ENCODE measurements at places on chromosomes 2 and 18.

DNA sequence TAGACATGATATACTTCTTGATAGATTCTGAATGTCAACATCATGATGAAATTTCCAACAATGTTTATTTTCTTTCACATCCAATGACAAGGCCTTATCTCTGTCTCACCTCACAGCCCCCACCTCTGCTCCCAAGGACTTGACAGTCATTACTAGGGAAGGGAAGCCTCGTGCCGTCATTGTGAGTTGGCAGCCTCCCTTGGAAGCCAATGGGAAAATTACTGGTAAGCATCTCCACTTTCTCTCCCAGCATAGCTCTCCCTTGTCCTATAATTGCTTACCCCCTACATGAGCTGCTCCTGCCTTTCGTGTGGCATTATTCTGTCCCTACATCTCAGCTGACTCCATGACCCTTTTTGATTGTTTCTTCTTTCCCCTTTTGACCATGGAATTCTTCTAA is 821.8 kb downstream of the MBD2 start:
- no peaks in the 10 kb centered on the region for H3K4me1 ChIP-seq
- no peaks in the 10 kb centered on the region for H3K27me3 ChIP-seq
- no peaks in the 10 kb centered on the region for H3K36me3 ChIP-seq
- no peak overlapping the region for H3K27ac ChIP-seq
- no peak overlapping the region for H3K4me3 ChIP-seq

DNA sequence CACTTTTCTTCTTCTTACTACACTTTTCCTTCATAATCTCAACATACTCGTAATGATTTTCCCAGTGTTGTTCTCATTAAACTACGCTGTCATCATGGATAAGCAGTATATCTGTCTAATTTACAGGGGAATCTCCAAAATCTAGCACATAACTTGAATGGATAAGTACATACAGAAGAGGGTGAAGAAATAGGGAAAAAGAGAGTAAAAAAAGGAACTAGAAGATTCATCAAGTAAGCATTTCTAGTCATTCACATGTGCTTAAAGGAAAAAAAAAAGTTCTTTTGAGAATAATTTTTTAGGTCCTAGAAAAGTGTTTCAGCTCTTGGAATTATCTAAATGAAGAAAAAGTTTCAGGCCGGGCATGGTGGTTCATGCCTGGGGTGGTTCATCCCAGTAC is 51.6 kb downstream of the SRBD1 start:
- no peaks in the 10 kb centered on the region for H3K36me3 ChIP-seq
- no peaks in the 10 kb centered on the region for H3K27me3 ChIP-seq
- no peaks in the 10 kb centered on the region for H3K4me1 ChIP-seq
- no peak overlapping the region for H3K27ac ChIP-seq
- H3K4me3 ChIP-seq = no peak overlapping the region

GRCh38 chr2:230498506-230499107 is 82.6 kb downstream of the SP100 start:
- H3K4me1 ChIP-seq = no peaks in the 10 kb centered on the region
- no peak for DNase-seq
- H3K27me3 ChIP-seq = no peaks in the 10 kb centered on the region
- H3K27ac ChIP-seq = no peak overlapping the region
- no peak overlapping the region for H3K4me3 ChIP-seq

DNA sequence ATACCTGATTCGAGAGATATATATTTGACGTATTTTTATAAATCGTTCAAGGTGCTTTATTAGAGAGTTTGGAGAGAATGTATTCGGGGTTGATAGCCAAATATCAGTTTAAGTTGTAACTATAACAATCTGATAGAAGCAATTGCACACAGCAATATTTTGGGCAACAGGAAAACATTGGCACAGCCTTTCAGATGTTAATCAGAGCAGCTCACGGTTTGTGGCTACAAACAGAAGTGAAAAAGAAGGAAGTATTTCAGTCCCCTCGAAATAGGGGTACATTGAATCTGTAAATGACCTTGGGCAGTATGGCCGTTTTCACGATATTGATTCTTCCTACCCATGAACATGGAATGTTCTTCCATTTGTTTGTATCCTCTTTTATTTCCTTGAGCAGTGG is 20.6 kb downstream of the SERPINB10 start:
- no peak overlapping the region for H3K27ac ChIP-seq
- no peaks in the 10 kb centered on the region for H3K27me3 ChIP-seq
- H3K4me3 ChIP-seq = no peak overlapping the region

GRCh38 chr2:40511661-40512213 is 59.8 kb upstream of the SLC8A1 start:
- DNase-seq = peak; percentile 48
- H3K4me1 ChIP-seq = peaks cover 5% of the 10 kb centered on the region
- H3K27ac ChIP-seq = no peak overlapping the region
- H3K4me3 ChIP-seq = peak overlapping the region; percentile 37
- no peaks in the 10 kb centered on the region for H3K27me3 ChIP-seq

GRCh38 chr18:3611313-3612090 is 161.5 kb downstream of the TGIF1 start:
- no peaks in the 10 kb centered on the region for H3K36me3 ChIP-seq
- DNase-seq = peak; percentile 18
- H3K4me1 ChIP-seq = no peaks in the 10 kb centered on the region
- no peaks in the 10 kb centered on the region for H3K27me3 ChIP-seq

DNA sequence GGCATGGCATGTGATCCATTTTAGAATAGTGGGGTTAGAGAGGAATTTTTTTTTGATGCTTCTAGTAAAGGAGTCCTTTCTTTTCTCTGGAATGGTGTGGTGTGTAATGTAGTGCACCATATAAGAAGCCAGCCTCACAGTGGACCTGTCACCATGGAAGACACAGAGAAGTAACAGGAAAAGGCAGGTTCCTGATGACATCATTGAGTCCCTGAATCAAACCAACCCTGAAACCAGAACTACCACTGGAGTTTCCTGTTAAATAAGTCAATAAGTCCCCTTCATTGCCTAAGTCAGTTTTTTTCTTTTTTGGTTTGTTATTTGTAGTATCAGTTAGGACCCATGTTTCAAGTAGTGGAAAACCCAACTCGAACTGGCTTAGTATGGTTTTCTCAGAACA is 11.9 kb downstream of the ADCYAP1 start:
- H3K36me3 ChIP-seq = no peaks in the 10 kb centered on the region
- no peak for DNase-seq
- H3K27ac ChIP-seq = no peak overlapping the region
- H3K4me1 ChIP-seq = no peaks in the 10 kb centered on the region

DNA sequence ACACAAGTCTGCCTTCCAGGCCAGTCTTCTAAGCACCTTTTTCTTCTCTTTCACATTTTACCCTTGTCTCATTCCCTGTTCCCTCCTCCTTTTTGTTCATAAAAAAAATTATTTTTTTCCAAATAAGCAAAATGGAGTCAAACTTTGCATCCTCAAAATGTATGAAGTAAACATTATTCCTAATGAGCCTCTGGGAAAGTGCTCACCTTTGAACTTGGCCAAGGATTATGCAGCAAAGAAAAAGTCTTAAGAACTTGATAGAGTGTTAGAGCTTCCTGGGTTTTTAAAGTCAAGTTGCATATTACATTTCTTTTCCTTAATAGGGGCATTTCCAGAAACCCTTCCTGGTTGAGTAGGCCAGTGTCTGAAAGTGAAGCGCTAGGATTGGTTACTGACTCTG is 31.6 kb downstream of the EPAS1 start:
- no peak overlapping the region for H3K27ac ChIP-seq
- no peaks in the 10 kb centered on the region for H3K27me3 ChIP-seq
- H3K4me1 ChIP-seq = peaks cover 39% of the 10 kb centered on the region

DNA sequence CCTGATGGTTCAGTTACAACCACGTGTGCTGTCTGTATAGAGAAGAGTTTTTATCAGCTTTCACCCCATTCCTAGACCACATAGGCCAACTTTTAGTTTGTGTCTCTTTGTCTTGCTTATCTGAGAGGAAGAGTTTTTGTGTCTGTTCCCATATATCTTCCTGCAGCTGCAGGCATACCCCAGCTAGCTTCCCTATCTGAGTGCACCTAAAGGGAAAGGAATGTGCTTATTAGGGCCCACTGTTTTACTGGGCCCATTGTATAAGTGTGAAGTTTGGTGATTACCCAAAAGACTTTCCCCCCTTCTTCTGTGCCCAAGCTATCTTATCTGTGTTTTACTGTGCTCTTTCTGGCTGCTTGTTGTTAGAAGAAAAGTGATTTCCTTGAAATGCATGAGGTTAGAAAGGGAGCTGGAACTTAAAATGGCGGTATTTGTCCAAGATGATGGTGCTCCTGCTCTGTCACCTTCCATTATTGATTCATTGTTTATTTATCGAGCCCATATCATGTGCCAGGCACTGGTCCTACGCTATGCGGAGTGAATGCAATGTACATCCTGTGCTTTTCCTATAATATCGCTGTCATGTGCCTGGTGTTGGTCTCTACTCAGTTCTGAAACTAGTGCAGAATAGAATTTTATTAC is 57.2 kb downstream of the NYAP2 start:
- H3K4me3 ChIP-seq = no peak overlapping the region
- no peaks in the 10 kb centered on the region for H3K36me3 ChIP-seq
- no peak for DNase-seq
- no peaks in the 10 kb centered on the region for H3K4me1 ChIP-seq
- no peaks in the 10 kb centered on the region for H3K27me3 ChIP-seq
- no peak overlapping the region for H3K27ac ChIP-seq

DNA sequence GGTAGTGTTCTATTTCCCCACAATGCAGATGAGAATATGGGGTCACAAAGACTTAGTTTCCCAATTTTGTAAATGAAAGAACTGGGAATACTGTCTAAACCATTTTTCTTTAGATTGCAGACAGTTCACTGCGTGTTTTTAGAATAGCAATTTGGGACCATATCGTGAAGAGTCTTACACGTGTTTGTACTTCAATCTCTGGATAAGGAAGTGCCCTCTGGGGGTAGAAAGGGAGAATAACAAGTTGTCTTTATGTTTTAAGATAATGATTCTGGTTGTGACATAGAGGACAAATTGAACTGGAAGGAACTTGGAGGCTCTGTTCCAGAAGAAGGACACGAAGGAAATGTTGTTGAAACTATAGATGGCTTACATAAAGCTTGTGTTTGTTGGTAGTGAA is 457.7 kb downstream of the CBLN2 start:
- no peak for DNase-seq
- no peak overlapping the region for H3K4me3 ChIP-seq

DNA sequence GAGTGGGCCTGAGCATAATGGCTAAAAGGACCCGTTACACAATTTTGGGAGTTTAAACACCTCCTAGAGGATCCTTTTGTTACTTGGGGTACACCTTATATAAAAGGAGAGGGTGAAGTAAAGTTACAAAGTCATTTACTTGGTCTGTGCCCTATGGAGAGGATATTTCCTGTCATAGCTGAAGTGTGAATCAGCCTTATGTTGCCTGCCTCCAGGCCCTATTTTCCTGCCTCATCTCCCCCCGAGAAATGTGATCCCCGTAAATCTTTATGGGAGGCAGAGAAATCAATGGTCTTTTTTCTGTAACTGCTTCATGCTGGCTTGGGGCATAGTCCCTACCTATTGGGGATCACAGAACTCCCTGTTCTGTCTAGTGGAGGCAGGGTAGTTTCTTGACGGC is 906.6 kb downstream of the DSC3 start:
- no peaks in the 10 kb centered on the region for H3K36me3 ChIP-seq
- H3K4me3 ChIP-seq = no peak overlapping the region
- H3K27me3 ChIP-seq = no peaks in the 10 kb centered on the region

DNA sequence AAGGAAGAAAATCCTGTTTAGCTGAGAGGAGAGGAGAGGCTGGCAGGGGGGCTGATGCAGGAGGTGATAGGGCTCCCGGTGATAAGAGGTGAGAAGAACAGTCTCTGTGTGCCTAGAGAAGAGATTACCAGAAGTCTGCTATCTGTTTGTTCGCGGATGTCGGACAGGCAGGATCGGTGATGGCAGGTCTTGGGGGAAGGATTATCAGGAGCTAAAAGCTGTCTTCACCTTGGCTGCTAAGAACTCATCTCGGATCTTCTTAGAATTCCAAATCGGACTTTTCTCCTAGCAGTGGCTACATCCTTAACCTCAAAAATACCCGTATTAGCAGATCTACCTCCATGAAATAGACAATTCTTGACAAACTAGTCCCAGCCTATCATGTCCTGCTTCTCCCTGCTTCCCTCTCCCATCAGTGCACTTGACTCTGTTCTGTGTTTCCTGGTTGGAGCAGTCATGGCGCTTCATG is 282.1 kb upstream of the TRIB2 start:
- H3K27me3 ChIP-seq = no peaks in the 10 kb centered on the region
- H3K4me3 ChIP-seq = no peak overlapping the region

DNA sequence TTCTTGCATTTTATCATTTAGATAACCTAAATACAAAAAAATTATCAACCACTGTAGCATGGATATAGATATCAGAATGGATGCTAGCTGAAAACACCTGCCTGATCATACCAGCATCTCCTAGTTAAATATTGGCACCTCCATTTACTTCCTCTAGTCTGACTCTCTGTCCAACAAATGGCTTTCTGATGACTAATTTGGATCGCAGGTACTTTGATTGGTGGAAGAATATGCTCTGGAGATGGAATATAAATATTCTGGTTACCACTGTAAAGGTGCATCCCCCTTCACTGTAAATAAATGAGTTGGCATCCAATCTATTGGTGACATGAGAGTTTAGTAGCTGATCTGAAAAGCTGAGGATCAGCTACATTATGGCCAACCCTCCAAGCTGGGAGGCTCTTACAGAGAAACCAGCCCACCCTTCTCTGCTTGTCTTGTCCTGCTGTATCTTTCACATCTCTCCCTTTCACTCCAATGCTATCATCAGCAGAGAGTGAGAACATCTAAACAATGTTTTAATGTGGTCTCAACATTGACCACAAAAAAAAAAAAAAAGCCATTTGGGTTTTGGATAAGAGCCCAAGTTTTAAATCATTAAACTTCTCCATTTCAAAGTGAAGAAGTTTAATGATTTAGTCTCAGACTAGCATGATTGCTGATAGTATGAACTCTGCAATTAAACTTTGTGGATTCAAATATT is 90.5 kb downstream of the PMAIP1 start:
- no peaks in the 10 kb centered on the region for H3K36me3 ChIP-seq
- H3K27me3 ChIP-seq = no peaks in the 10 kb centered on the region
- H3K4me1 ChIP-seq = no peaks in the 10 kb centered on the region
- no peak overlapping the region for H3K4me3 ChIP-seq

DNA sequence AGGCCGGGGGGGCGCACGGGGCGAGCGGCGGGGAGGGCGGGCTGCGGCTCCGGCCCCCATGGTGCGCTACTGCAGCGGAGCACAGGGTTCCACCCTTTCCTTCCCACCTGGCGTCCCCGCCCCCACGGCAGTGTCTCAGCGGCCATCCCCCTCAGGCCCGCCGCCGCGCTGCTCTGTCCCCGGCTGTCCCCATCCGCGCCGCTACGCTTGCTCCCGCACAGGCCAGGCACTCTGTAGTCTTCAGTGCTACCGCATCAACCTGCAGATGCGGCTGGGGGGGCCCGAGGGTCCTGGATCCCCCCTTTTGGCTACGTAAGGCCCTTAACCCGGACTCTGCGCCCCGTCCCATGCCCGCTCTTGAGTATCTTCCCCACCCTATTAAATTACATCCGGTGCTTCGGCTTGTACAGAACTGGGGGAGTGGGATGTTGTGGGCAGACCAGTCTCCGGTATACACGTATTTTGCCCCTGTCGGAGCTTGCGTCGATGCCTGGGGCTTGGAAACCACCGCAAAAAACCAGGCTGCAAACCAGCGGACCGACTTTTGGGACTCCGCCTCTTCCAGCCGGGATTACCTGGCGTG is 598 bp upstream of the WBP1 start:
- H3K27ac ChIP-seq = peak overlapping the region; percentile 81
- DNase-seq = peak; percentile 72
- H3K27me3 ChIP-seq = no peaks in the 10 kb centered on the region
- peak overlapping the region; percentile 54 for H3K4me3 ChIP-seq
- H3K4me1 ChIP-seq = peaks cover 9% of the 10 kb centered on the region

- H3K4me1 ChIP-seq = peaks cover 3% of the 10 kb centered on the region
- no peak overlapping the region for H3K27ac ChIP-seq
- no peak for DNase-seq
- H3K36me3 ChIP-seq = no peaks in the 10 kb centered on the region
- no peak overlapping the region for H3K4me3 ChIP-seq
- no peaks in the 10 kb centered on the region for H3K27me3 ChIP-seq
These were observed 76.1 kb downstream of the AFF3 start for GRCh38 chr2:100066246-100066645.
